ENCODE measurements at places on chromosomes 3 and 15. TPM values are rescaled to one million over a fixed set of nuclear protein-coding genes. Genes with fewer than 3 reads are reported as not detected.

- no peaks in the 10 kb centered on the region for H3K36me3 ChIP-seq
- H3K4me1 ChIP-seq = peaks cover 5% of the 10 kb centered on the region
- no peak overlapping the region for H3K4me3 ChIP-seq
Observed at GRCh38 chr3:160454995-160455394, 5.4 kb upstream of the TRIM59 start.

PRR20G gene
- total RNA-seq = not detected

DNA sequence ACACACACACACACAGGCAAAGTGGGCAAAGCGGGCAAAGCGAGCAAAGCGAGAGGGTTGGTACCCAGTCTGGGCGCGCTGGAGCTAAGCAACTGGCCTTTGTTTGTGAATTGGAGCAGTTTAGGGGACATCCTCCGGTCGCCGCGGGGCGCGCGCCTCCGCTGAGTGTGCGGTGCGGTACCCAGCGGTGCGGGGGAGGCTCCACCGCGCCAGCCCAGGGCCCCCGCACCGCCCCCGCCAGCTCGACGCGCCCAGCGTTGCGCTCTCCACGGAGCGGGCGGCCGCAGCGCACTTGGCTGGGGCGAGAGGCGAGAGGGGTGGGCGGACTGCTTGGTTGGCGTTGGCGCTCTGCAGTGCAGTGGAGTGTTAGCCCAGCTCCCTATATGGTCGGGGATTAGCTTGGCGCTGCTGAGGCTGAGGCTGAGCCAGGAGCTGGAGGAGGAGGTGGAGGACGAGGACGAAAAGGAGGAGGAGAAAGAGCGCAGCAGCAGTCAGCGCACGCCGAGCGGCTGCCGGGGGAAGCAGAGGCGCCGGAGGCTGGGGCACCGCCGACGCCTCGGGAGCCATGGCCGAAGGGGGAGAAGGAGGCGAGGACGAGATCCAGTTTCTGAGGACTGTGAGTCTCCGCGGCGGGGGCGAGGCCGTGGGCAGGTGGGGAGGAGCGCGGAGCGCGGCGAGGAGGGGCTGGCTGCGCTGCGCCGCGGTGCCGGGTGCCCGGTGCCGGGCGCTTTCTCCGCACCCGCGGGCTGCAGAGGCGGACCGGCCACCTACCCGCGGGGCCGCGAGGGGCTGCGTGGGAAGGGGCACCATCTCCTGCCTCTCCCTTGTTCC, at the start of gene RYR3:
Gene RYR3 (plus strand): TSS at position 487 of the 831 bp plus-strand sequence. CDS start 79 bp downstream, at position 566.
- peaks cover 53% of the 10 kb centered on the region for H3K27me3 ChIP-seq
- no peaks in the 10 kb centered on the region for H3K36me3 ChIP-seq
- DNase-seq = peak; percentile 84
- H3K4me1 ChIP-seq = peaks cover 4% of the 10 kb centered on the region
- H3K4me3 ChIP-seq = peak within 1 kb of the TSS; percentile 62
- H3K27ac ChIP-seq = no peak within 1 kb of the TSS

DNA sequence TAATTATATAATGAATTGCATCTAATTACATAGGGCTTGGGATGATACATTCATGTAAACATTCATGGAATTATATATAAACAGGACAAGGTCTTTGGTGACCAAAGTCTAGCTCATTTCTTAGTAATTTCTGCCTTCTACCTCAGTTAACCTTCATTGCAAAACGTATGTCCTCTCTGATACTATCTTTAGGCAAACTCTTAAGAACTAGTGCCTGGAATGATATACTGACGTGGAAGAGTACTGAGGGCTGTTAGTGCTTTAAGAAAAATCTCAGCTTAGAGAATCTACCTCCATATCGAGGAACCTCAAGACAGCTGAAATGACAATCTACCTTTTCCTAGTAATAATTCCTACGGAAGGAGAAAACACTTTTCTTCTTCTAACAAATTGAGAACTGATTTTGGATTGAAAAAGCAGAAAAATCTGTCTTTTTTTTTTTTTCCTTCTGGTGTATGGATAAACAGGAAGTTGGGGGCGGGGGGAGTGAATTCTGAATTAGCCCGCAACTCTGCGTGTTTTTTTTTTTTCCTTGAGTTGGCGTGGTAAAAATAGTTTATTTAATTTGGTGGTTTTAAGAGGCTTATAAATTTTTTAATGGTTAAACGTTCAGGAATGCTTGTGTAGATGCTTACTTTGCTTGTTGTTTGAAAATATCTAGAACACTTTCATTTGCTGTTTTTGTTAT, 43.2 kb downstream of the RARB start:
- no peaks in the 10 kb centered on the region for H3K27me3 ChIP-seq
- H3K27ac ChIP-seq = no peak overlapping the region
- H3K4me3 ChIP-seq = no peak overlapping the region
- peaks cover 11% of the 10 kb centered on the region for H3K4me1 ChIP-seq
- no peak for DNase-seq

DNA sequence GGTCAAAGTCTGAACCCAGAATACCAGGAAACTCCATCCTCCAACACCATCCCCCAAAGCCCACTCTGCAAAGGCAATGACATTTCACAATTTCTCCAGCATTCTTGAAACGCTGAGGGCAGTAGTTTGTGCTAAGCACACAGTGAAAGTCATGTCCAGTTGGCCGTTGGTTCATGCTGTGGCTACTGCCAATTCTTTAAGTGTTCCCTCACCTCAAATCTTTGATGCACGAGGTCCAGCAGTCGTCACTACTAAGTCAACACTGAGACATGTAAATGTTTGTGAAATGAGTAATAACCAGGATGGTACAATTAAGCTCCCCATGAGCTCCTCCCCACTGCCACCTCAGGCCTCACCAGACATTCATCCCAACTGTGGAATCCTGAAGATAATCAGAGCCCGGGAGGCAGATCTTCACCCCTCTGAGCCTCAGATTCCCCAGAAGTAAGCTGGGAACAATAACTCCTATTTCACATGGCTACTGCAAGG, 7.0 kb downstream of the SUCLG2 start:
- H3K27ac ChIP-seq = no peak overlapping the region
- no peaks in the 10 kb centered on the region for H3K27me3 ChIP-seq
- no peak overlapping the region for H3K4me3 ChIP-seq

GRCh38 chr3:62318752-62319569, 54.4 kb downstream of the FEZF2 start:
- H3K4me1 ChIP-seq = no peaks in the 10 kb centered on the region
- no peaks in the 10 kb centered on the region for H3K36me3 ChIP-seq
- peak; percentile 96 for DNase-seq
- H3K27ac ChIP-seq = no peak overlapping the region

GRCh38 chr15:56934269-56934668, 15.8 kb downstream of the TCF12 start:
- H3K27me3 ChIP-seq = no peaks in the 10 kb centered on the region
- peaks cover 8% of the 10 kb centered on the region for H3K36me3 ChIP-seq
- no peak overlapping the region for H3K4me3 ChIP-seq
- H3K4me1 ChIP-seq = peaks cover 20% of the 10 kb centered on the region
- no peak overlapping the region for H3K27ac ChIP-seq

DNA sequence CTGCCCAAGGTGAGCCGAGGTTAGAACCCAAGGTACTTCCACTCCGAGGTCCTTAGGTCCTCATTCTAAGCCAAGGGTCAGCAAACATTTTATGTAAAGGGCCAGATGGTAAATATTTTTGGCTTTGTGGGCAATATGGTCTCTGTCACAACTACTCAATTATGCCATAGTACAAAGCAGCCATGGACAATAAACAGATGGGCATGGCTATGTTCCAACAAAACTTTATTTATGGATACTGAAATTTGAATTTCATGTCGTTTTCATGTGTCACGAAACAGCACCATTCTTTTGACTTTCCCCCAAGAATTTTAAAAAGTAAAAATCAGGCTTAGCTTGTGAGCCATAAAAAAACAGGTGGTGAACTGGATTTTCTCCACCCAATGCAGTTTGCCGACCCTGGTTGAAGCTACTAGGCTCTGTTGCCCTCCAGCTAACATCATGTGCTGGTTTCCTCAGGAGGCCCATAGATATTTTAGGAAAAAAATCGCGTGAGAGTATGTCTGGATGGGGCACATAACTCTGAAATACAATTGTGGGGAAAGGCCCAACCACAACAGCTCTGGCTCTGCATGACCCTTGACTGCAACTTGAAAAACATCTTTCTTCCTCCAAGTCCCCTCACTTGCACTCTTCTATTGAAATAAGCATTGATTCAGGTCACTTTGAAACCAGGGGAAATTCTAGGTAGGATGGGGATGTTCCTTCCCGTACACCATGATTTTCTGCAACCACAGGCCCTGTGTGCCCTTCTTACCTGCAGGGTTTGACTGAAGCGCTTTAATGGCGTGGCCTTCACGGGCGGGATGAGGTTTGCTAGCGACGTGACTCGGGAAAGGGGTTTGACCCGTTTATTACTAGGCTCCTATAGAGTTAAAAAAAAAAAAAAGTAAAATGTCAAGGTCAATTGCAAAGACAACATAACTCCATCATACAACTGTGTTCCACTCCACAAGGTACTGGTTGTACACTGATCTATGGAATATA, 28.5 kb downstream of the ARHGEF3 start:
- no peak overlapping the region for H3K4me3 ChIP-seq
- H3K27ac ChIP-seq = no peak overlapping the region
- H3K4me1 ChIP-seq = no peaks in the 10 kb centered on the region
- H3K27me3 ChIP-seq = no peaks in the 10 kb centered on the region
- H3K36me3 ChIP-seq = no peaks in the 10 kb centered on the region

DNA sequence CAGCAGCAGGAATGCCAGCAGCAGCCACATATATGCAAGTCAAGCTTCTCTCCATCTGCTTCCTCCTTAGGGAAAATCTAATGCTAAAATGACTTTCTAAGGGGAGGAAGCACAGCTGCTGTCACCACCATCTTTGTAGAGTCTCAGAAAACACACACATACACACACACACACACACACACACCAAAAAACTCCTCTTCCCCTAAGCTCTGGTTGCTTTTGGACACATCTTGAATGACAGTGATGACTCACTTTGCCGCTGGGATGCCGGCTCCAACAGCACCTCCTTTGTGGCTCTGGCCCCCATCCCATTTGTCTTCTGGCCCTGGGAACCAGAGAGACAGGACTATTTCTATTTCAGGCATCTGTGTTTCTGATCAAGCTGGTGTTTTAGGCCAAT, 124.8 kb upstream of the GOLIM4 start:
- no peak overlapping the region for H3K4me3 ChIP-seq
- no peaks in the 10 kb centered on the region for H3K27me3 ChIP-seq
- no peak overlapping the region for H3K27ac ChIP-seq

DNA sequence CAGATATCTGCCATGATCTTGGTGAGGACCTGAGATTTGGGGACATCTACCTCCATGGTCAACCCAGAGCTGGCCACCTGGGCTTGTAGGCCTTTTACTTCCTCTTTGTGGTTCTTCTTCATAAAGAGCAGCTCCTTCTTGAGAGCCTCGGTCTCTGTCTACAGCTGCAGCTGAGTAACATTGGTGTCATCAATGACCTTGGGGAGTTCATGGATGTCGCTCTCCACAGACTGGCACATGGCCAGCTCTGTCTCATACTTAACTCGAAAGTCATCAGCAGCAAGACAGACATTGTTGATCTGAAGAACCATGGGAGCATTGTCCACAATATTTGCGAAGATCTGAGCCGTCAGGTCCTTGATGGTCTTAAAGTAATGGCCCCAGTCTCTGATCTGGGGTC, 15.7 kb upstream of the RASA2 start:
- no peak overlapping the region for H3K27ac ChIP-seq
- H3K4me1 ChIP-seq = no peaks in the 10 kb centered on the region
- DNase-seq = no peak
- no peaks in the 10 kb centered on the region for H3K27me3 ChIP-seq
- no peaks in the 10 kb centered on the region for H3K36me3 ChIP-seq

DNA sequence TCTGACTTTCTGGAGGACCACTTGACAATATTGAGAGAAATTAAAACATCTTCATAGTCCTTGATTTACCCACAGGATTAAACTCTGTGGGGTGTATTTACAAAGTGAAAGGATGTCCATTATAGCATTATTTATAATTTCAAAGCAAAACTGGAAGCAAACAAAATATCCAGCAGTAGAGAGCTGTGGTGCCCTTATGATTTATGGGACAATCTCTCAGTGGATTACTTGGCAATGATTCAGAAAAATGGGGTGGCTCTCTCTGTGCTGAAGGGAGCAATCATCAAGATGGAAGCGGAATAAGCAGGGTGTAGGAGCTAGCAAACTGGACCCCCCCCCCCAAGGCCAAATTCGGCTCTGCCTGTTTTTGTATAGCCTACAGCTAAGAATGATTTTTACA, 9.0 kb downstream of the PPCDC start:
- H3K36me3 ChIP-seq = no peaks in the 10 kb centered on the region
- no peak overlapping the region for H3K4me3 ChIP-seq
- H3K27ac ChIP-seq = no peak overlapping the region
- no peak for DNase-seq
- no peaks in the 10 kb centered on the region for H3K27me3 ChIP-seq

Measured in neural progenitor cell (in vitro differentiated cells).